ENCODE measurements at places on chromosomes 13 and 19.

DNA sequence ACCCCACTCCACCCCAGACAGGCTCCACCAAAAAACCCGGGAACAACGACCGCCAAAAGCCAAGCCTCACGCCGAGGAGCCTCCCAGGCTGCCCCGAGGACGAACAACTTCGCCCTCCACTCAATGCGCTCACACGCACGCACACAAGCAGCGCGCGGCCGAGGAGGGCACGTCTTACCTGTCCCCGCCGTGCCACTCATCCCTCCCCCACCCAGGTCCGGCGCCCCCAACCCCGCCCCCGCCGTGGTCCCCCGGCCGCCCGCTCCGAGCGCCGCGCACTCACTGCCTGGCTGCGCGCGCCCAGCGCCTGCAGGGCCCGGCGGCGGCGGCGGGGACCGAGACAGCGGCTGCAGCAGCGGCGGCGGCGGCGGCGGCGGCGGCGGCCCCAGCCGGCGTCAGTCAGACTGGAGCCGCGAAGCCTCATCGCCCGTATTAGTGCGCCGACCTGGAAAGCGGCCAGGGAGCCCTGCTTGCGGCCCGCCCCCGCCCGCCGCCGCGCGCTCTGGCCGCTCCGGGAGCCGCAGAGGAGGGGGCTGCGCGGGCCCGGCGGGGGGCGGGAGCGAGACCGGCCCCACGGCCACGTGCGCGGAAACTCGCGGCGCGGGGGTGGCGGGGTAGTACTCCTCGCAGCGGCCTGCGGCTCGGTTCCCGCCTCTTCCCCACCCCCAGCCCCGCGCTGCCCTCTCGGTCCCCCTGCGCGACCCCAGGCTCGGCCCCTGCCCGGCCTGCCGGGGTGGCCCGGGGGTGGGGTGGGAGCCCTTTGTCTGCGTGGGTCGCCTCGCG is at the start of gene SMAD9:
Gene SMAD9, minus strand, starts transcription at position 406 of the 783 bp plus-strand sequence. CDS start 40,549 bp downstream, outside the sequence.
- no peak for DNase-seq

DNA sequence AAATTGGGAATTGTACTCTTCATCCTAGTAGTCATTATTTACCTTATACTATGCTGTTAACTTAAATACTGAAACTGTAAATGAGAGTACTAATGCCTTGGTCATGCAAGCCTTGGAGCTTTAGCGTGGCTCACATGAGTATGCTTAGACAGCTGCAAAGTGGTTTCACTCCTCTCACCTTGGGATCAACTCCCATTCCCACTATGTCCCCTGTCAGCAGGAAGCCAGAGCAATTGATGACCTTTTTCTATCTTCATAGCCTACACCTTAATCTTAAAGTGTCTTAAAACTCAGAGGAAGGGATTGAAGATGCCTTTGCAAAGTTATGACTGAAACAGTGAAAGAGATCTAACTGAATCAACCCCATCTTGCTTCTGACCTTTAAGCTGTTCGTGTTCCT is 33.2 kb upstream of the CEACAM8 start:
- DNase-seq: no peak

GRCh38 chr19:15641901-15642491 is 1.3 kb downstream of the CYP4F3 start:
- DNase-seq: no peak

DNA sequence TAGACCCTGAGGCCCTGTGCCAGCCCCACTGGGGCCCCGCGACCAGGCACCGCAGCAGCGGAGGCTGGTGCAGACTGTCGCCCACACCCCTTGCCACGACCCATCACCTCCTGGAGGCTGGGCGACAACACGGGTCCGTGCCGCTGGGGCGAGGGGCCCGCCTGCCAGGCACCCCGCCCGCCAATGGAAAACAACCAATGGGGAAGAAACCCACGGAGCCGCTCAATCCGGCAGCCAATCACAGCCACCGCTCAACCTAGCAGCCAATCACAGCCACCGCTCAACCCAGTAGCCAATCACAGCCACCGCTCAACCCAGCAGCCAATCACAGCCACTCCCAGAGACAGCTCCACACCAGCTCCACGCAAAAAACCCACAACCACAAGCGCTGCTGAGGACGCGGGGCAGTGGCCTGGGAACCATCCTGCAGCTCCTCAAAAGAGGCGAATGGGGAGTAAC is 29.7 kb downstream of the GPX4 start:
- DNase-seq: peak; percentile 30

DNA sequence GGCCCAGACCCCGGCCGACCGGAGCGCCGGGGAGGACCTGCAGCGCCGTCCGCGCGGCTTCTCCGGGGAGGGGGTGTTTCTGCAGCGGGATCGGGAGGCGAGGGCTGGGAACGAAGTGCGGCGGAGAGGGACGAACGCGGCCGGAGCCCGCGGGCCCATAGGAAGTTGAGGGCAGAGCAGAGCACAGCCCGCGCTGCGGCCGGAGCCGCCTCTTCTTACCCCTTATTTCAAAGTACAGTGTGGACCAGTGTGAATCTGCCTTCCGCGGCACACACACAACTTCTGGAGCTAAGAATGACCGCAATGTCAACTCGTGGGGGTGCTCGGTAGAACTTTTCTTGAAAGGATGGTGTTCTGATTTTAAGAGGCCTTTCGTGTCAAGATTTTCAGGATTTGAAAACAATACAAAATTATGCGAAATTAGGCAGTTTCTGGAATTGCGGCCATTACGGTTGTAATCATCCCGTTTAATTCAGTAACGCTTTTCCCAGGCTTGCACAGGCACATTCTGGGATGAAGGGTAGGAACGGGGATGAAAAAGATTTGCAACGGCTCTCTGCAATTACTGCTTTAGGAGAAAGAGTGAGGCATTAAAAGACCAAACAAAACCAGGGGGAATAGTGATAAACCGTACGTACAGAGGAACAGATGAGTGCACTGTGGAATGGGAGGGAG is 821 bp downstream of the TDRD3 start:
- peak; percentile 39 for DNase-seq

DNA sequence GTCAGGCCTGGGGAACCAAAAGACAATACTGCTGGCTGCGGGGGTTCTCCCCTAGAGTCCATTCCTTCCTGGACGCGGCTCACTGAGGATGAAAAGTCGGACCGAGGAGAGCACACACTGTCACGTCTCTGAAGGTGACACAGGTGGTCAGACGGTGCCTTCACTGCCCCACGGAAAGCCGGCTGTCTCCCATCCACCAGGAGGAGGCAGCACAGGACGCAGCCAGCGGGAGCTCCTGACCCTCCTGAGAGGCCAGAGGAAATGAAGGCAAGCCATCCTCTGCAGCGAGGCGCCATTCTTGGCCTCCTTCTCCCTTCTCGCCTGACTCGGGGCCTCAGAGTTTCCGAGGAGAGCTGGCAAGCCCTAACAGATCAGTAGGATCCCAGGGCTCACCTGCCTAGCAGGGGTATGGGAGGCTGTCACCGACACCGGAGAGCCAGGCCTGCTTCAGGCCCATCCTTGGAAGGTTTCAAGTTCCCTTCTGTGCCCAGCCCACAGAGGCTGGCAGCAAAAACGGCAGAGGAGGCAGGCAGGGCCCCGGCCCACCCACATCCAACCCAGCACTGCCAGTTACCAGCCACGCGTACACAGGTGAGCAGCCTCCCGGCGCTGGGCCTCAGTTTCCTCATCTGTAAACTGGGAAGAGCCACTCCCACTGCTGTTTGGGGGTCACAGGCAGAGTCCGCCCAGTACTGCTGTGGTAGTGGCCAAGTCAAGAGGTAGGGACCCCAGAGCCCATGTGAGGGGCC is 4.5 kb downstream of the REXO1 start:
- no peak for DNase-seq

- no peak for DNase-seq
These were observed 147.2 kb upstream of the ZNF536 start for GRCh38 chr19:30224689-30225606.

DNA sequence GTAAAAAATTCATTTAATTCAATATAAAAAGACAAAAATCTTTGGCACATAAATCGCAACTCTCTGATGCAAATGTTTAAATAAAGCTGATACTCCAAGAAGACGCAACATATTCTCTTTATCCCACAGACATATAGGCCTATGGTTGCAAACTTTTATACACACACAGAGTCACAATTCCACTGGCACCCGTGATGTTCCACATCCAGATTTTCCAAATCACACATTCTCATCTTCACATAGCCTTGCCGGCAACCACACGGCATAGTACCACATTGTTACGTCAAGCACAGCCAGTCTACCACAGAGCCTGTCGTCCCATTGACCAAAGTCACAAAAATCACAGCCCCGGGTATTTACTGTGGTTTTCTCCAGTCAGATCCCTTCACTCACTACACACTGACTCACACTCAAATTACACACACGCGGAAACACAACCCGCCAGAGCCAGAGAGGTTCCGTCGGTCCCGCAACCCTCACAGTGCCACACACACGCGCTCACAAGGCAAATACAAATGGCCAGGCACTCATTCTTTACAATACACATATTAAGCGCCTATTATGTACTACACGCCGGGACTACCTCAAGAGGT is 546 bp upstream of the ZNF546 start:
- DNase-seq: no peak

DNA sequence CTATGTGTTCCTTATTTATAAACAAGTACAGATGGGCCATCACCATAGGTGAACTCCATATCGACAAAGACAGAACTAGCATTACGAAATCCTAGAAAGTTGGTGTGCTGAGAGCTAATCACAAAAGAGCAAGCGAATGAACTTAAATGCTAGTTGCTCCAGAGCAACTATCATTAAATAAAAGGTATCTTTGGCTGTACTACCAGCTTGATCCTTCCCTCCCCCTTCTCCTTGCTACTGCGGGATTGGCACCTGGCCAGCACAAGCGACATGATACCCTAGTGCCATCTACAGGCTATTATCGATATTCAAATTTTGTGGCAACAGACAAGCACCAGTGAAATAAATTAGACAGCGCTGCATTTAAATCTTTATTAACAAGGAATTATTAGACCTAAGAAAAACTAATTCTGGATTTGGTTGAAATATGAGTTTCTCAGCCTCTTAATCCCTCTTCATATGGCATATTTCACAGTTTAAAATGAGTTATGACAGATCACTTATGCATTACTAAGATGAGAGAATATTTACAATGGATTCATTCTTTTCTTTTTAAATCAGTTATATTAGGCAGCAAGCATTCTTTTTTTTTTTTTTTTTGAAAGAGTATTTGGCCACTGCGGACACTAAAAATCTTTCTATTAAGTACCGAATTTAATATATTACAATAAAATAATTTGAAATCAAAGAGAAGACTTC is 5.8 kb downstream of the PCDH9 start:
- no peak for DNase-seq

DNA sequence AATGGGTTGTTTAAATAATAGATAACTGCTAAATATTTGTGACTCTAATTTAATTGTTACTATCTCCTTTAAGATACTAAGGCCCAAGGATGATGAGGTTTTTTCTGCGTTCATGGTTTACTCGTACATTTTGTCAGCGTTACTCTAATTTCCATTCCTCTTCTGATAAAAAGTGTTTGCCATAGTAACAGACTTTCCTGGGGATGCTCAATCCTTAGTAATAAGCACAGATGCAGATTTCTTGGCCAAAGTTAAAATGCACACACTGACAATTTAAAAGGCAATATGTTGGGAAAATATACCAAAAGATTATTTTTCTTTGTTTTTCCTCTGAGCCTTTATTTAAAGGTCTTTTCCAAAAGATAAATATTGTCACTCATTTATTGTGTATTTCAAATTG is 149.6 kb downstream of the IRS2 start:
- DNase-seq: no peak

DNA sequence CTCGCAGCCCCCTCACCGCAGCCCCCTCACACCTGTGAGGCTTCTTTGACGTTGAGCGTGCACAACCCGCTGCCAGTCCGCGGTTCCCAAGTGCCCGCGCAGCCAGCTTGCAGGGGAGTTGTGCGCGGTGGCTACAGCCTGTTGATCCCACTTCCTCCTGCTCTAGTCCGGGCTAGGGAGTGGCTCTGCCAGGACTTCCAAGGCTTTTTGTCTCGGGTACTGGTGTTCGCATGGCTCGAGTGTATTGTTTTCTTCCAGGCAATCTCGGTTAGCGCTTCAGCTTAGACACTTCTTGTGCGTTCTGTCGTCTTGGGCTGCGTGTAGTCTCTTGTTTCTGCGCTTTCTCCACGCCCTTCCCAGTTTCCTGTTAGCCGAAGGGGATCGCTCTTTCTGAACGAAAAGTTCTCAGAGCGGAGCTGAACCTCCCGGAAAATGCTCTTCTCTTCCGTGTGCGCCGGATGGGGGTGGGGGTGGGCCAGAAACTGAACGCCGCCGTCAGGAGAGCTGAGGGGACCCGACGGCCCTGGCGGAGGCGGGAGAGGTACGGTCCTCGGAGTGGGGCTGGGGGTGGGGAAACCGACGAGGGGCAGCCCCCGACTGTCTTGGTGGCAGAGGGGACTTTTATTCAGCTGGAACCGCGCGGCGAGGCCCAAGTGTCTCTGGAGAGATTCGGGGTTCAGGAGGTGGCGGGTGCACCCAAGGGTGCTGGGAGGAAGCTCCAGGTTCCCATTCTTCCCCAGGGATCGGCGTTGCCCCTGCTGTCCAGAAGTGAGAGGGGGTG is 697 bp upstream of the DGKH start:
- no peak for DNase-seq

DNA sequence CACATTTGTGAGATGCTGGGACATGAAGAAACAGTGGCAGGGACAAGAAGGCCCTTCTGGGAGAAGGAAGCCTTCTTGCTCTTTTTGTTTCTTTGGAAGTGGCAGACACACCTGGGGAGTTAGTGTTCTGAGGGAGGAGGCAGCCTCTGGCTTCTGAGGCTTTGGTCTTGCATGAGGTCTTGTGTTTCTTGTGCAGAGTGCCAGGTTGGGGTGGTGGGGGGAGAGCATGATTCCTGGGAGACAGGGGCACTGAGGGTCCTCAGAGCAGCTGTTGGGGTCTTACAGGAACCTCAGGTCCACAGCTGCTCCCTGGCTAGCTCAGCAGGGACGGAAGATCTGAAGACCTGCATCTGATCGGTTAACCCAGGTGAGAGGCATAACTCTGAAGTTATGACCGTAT is 167.5 kb upstream of the ZNF536 start:
- no peak for DNase-seq

DNA sequence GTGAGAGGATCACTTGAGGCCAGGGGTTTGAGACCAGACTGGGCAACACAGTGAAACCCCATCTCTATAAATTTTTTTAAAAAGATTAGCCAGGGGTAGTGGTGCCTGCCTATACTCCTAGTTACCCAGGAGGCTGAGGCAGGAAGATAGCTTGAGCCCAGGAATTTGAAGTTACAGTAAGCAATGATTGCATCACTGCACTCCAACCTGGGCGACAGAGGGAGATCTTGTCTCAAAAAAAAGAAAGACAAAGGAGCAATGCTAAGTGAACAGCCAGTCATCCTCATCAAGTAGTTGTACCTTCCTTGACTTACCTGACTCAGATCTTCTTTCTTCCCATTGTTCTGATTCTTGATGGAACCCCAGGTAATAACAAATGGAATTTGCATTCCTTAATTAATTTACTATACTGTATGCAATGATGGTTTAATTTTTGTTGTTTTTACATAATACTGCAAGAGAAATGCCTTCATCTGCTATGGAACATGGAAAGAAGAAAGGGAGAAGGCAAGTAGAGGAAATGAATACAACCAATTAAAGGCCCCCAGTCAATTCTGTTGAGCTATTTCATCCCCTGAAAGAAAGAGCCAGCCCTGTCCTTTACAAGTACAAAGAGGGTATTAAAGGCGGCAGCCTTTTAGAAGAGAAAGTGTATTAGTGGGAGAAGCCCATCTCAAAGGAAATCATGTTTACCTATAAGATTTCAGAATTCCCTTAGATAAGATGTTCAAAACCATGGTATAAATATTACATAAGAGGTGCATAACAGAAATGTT is 316.7 kb downstream of the DIAPH3 start:
- no peak for DNase-seq

GRCh38 chr19:56014765-56015164 is 28.2 kb downstream of the NLRP5 start:
- no peak for DNase-seq

- DNase-seq: no peak
These were observed 111.9 kb downstream of the SLC7A1 start for GRCh38 chr13:29483623-29484022.

- DNase-seq: no peak
These were observed 406.7 kb upstream of the ZNF507 start for GRCh38 chr19:31938675-31939074.
